ENCODE measurements at places on chromosomes 12 and 14.

DNA sequence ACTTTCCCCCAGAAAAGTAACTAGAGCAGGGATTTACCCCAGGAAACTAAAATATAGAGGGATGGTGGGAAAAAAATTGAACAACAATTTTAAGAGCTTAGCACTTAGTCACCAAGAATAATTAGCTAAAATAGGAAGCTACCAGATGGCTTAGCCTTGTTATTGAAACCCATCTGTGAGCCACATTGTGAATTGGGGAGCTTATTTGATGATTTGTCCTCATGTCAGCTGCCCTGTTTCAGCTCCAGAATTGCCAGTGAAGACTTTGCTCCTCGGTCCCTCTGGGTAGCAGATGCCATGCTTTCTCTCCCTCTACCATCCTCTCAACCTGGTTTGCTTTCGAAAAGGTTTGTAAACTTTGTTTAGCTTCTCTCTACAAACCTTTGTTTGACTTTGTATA lies 67.7 kb upstream of the PTHLH start:
- DNase-seq = no peak

DNA sequence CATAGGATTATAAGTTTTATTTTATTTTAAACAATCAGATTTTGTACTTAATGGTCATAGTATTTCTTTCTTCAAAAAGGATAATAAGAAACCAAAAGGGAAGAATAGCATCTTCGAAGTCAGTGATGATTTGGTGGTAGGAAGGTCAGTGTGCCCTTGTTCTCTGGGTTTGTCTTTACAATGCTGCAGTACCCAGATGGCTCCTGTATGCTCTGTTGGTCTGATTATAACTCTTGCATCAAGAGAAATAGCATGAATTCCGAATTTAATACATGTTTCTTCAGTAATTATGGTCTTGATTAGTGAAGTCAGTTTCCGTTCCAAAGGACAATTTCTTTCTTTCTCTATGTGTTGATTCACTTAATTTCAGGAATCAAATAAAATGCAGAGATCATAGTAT lies 180.2 kb downstream of the TMTC2 start:
- no peak for DNase-seq

GRCh38 chr14:70803321-70804310 lies 5.7 kb downstream of the MAP3K9 start:
- no peak for DNase-seq

- no peak for DNase-seq
These were observed 5.4 kb downstream of the KCNH5 start for GRCh38 chr14:63039866-63040265.

DNA sequence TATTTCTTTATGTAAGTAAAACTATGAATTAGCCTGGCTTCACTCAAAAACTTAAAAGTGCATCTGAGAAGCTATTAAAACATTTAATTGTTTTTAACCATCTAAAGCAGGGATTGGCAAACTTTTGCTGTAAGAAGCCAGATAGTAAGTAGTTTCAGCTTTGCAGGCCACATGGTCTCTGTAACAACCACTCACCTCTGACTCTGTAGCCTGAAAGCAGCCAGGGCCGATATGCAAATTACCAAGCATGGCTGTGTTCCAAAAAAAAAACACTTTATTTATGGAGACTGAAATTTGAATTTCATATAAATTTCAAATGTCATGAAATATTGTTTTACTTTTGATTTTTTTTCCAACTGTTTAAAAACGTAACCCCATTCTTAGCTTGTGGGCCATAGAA lies 95.3 kb downstream of the CIT start:
- DNase-seq = no peak

GRCh38 chr12:4856596-4856995 lies 53.1 kb upstream of the KCNA1 start:
- no peak for DNase-seq

Data from nucleus accumbens (tissue), 56 donors.